Fibroblast of skin of left biceps (primary cell): ENCODE measurements at places on chromosomes 5 and 9.

- DNase-seq, result no peak
Measured at GRCh38 chr5:88680253-88681132, 202.5 kb downstream of the MEF2C start.

GRCh38 chr5:108942701-108943100, 195.0 kb downstream of the FER start:
- DNase-seq, result no peak

- peak; percentile 10 for DNase-seq
Measured at GRCh38 chr5:133635051-133635450, 22.7 kb upstream of the FSTL4 start.

DNA sequence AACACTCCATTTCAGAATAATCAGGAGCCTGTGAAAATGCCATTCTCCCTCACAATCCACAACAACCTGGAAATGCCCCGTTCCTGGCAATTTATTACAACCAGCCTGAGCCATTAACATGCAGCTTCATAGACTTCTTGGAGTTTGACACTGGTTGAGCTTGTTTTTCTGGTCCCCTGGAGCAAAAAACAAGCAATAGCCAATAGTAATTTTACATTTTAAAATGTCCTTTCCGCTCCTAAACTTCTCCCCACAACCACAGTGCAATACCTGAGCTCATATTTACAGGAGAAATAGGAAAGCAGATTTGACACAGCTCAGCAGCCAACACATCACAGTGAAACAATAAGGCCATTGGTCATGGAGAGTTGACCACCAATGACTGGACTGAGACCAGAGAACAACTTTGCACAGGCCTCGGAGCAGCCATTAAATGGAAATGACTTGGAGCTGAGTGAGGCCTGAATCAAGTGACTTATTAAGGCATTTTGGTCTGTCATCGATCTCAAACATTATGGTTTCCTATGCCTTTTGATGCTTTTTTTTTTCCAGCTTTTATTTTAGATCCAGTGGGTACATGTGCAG, 73.0 kb downstream of the ENC1 start:
- DNase-seq, result no peak
